ENCODE measurements at places on chromosomes 7 and 10.

GRCh38 chr7:42991913-42992591 is 59.9 kb downstream of the MRPL32 start:
- no peak for DNase-seq

- no peak for DNase-seq
These were observed 27.1 kb downstream of the CD36 start for GRCh38 chr7:80665526-80665925.

DNA sequence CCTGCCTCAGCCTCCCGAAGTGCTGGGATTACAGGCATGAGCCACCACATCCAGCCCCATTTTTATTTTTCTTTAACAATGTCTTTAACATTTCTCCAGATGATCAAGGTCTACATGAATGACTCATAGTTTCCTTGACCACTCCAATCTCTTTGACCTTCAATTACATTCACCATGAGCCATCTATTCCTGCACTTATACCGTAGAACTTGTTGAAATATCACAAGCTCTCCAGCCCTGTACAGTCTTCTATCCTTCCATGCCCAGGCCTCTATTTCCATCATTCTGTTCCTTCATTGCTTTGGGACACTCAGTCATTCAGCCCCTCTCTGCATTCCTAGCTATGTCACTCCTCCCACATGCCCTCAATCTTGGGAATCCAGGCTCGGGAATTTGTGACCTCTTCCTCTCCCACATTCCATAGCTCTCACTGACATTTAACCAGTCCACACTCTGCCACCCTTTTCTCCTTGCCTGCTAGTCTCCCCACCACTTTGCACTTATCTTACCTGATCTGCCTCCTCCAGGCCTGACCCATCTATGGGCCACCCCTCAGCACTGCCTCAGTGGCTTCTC is 151.8 kb upstream of the STK17A start:
- DNase-seq = no peak

- no peak for DNase-seq
These were observed 170.4 kb downstream of the PRKAG2 start for GRCh38 chr7:151706277-151707104.

- no peak for DNase-seq
These were observed 61.1 kb upstream of the PCGF5 start for GRCh38 chr10:91159254-91159783.

DNA sequence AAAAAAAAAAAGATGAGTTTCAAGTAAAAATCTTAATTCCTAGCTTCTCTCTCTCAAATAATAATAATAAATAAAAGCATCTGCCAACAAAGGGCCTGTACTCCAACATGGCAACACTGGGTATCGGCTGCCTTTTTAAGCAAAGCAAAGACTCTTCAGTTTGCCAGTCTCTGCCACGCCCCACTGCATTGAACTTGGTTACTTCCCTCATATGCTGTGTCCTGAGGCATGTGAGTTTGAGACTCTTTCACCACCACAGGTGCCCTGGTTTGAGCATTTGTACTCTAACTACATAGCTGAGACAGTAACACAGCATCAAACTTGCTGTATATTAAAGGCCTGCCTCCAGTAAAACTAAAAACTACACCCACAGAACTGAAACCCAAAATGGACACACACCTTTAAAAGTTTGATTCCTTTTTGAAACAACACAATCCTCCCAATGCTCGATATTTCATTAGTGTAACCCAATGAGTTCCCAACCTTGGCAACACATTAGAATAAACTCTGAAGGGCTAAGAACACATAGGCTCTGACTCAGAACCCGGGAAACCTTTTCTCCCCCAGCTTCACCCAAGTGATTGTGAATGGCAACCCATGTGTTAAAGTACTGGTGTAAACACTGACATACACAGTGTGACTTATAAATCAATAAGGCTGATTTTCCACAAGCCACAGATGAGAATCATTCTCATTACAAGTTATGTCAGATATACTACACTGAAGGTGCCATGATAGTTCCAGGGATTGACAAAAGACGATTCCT is 12.0 kb downstream of the JAZF1 start:
- DNase-seq = no peak

- no peak for DNase-seq
These were observed 76.6 kb downstream of the PTPRE start for GRCh38 chr10:127983344-127984100.

DNA sequence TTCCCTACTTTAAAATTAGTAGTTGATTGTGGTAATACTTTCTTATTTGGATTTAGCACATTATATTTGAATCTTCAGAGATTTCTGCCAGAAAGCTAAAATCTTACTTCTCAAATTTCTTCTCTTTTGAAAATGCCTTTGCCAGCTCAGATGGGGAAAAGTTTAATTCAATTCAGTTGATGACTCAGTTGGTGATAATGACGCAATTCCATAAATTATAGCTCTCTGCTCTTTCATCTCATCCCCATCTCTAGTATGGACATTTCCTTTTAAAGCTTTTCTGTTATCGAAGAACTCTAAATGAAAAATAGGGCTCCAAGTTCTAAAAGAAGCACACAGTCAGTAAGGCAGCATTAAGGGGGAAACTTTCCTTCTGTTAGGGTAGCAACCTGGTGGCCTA is 25.5 kb downstream of the RNLS start:
- DNase-seq = no peak

- DNase-seq = no peak
These were observed 13.5 kb downstream of the KCTD7 start for GRCh38 chr7:66642186-66642585.

Data from stimulated activated CD4-positive, alpha-beta T cell treated with anti-CD3 and anti-CD28 coated beads, Interleukin-1b, Interleukin-23, amount 100 ng/mL, for 4 hours (primary cell).